ENCODE measurements at places on chromosomes 2 and 18.

DNA sequence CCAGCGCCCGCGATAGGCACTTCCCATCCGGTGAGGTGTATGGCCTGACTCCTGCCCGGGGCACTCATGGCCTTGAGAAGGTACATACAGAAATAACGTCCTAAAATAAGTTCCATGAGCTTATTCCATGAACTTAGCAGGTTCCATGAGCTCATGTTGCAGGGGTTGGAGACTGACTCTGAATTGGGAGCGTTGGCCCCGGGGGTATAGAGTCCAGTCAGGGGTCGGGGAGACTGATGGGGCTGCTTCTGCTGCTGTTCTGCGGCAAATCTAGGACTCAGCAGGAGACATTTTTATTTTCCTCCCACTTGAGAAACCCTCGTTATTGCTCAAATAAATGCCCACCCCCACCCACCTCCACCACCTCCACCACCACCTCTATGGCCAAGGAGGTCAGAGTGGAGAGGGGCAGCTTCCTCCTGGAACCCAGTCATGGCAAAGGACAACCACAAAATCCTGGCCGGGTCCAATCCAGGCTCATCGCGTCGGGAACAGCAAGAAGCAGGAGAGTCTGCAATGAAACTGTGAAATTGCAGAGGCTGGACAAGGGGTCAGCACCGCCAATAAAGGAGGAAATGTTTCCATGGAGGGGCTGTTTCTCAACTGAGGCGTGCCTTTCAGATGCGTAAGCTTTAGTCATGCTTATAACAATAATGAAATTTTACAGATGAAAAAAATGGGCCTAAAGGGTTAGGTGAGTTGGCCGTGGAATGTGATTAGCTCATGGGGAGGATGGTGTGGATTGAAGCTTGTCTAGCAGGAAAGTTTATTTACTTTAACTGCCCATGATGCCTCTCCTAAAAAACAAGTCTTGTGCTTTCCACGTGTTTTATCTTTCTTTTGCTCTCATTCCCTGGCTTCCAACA, 136.6 kb upstream of the ALKAL2 start:
- no peak for DNase-seq

GRCh38 chr18:79902075-79902474, 49.4 kb downstream of the SLC66A2 start:
- DNase-seq: no peak

DNA sequence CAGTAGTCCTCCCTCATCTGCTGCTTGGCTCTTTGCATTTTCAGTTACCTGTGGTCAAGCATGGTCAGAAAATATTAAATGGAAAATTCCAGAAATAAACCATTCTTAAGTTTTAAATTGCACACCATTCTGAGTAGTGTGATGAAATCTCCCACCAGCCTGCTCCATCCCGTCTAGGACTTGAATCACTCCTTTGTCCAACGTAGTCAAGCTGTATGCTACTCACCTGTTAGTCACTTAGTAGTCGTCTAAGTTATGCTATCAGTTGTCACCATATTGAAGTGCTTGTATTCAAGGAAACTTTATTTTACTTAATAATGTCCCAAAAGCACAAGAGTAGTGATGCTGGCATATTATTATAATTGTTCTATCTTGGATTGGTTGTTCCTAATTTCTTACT, 172.5 kb downstream of the FIGN start:
- DNase-seq: no peak

DNA sequence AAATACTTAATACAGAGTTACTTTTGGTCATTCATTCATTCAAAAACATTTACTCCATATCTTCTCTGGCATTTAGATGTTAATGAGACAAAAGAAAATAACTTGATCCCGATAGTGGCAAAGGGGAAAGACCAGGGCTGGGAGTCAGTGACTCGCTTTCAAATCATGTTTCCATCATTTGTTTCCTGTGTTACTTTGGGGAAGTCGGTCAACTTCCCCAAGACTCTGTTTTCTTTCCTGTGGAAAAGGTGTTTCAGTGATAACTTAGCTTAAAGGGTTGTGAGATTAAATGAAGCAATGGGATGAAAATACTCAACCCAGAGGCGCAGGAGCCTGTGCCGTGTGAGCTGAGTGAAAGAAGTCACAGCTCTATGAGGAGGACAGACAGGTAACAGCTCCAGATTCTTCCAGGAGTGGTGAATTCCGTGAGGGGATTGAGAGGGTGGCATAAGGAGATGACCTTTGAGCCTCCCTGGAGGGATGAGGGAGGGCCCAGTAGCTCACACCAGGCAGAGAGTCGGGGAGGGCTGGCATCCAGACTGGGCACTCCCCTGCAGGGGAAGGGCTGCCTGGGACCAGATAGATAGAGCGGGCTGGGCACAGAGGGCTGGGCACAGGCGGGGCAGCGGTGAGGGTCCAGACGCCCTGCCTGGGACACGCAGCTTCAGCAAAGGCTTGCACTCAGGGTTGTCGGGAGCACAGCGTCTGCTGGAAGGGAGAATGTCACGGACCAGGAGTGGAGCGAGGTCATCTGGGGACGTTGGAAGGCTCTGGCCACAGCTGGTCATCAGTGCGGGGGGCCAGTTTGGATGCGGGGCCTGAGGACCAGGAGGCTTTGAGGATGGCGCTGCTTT, 70.1 kb downstream of the TSHZ1 start:
- DNase-seq: no peak

GRCh38 chr18:22398464-22398863, 19.3 kb downstream of the CTAGE1 start:
- no peak for DNase-seq

- no peak for DNase-seq
Measured at GRCh38 chr2:37873229-37873628, 51.9 kb upstream of the RMDN2 start.

- no peak for DNase-seq
Measured at GRCh38 chr18:77000527-77000926, 132.1 kb downstream of the MBP start.

- no peak for DNase-seq
Measured at GRCh38 chr18:59218018-59218417, 1.9 kb upstream of the GRP start.

DNA sequence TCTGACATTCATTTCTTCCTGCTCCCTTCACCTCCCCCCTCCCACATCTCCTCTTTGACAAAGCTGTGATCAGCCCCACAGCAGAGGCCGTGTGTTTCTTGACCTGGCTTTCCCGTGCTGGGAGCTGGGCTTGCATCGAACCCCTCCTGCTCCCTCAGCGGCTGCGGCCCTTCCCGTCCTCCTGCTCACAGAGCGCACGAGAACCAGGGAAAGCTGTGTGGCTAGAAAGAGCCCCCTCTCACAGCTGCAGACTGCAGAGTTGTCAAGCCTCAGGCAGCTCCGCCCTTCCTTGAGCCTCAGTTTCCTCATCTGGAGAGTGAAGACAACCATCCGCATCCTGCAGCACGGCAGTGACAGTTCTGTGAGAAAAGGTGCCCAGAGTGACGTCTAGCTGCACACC, 65.7 kb upstream of the GLI2 start:
- no peak for DNase-seq

DNA sequence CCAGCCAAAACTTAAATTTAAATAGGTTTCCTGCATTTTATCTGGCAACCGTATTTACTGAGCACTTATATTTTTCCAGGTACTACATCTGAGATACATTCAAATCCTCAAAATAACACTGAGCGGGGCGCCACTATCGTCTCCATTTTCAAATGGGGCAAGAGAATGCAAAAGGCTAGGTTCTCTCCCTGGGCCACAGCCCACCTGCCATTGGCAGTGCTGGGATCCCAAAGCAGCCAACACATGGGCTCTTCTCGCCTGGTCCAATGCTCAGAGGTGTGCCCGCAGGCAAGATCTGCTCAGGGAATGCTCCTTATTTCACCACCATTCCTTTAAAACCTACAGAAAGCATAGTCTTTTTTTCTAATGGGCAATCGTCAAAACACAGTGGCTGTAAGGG, 11.3 kb upstream of the ID2 start:
- peak; percentile 19 for DNase-seq

GRCh38 chr2:205535001-205535400, 147.3 kb upstream of the NRP2 start:
- DNase-seq: no peak

GRCh38 chr2:221423210-221423804, 148.8 kb downstream of the EPHA4 start:
- DNase-seq: no peak

DNA sequence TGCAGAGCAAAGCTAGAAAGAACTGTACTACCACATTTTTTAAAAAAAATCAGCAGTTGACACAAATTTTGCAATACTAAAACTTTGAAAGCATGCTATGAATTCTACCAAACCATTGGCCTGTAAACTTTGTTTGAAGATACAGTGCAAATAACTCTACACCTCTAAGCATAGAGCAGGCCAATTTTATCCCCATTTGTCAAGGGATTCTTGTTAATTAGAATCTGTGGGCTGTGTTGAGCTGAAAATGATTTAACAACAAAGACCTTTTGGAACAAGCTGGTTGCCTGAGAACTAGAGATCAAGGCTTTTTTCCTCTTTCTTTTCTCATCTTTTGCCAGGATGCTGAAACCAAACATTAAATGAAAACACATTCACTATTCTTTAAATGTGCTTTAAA, 886.0 kb upstream of the CDH2 start:
- DNase-seq: no peak

DNA sequence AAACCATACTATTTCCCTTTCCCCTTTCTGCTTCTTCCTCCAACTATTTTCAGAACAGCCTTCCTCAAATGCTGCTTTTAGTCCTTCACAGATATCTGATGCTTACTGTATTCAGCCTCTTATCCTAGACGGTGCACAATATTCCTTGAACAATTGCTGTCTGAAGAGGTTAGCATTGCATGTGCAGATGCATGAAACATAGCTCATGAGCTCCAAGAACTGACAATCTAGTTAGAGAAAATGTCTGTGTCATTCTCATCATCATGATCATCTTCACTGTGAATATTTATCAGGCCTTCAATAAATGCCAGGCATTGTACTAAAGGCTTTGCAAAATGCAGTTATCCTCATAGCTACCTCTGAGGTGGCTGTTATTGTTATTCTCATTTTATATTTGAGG, 190.7 kb downstream of the DNER start:
- DNase-seq: no peak

DNA sequence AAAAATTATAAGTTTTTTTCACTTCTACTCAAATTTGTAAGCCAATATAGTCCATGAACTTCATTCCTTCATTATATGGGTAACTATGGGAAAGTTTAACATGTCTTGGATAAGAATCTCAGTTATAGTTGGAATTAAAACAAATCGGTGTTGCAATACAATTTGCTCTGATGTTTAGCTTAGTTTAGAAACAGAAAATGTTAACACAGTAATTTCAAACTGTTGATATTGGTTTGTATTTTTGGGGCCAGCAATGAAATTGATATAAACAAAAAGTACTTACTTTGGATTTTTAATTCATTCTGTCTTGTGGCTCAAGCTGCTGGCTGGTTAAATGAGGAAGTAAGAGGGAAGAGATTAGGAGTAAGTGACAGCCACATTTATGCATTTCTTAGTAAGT, 368.5 kb upstream of the NT5C1B start:
- DNase-seq: no peak

- no peak for DNase-seq
Measured at GRCh38 chr2:10973766-10974165, 62.0 kb downstream of the KCNF1 start.

DNA sequence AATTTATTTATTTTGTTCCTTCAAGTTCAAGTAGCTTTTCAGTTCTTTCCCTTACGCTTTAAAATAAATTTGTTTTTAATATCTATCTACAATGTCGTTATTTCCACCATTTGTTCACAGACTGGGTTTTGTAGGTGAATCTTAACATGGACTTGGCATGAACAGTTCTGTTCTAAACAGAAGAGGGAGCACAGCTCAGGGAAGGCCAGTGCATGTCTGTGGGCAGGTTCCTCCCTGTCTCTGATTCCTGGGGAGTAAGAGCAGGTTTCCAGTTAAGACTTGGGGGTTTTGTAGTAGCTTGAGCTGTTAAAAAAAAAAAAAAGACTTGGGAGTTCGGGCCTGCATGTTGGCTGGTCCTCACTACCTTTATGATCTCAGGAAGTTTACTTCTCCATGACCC, 11.1 kb downstream of the TTL start:
- DNase-seq: no peak

DNA sequence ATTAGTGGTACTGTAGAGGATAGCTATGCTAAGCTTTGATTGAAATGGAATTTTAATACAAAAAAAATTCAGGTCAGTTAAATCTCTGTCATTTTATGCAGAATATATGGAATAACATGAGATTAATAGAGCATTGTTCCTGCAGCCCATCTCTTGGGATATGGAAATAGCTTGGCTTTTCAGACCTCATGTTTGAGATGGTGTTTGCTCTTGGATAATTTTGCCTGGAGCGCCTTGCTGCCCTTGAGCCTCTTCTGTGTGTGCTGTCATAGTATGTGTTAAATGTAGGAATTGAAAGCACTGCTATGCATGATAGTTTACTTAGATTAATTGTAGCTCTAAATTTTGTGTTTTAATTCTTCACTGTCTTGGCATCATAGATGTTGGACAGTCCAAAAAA, 27.7 kb downstream of the GALNT1 start:
- DNase-seq: no peak

- no peak for DNase-seq
Measured at GRCh38 chr2:54100772-54101171, 14.6 kb upstream of the ACYP2 start.

- DNase-seq: no peak
Measured at GRCh38 chr2:10659898-10660568, 29.7 kb downstream of the NOL10 start.

- no peak for DNase-seq
Measured at GRCh38 chr2:136767030-136767429, 1.7 kb downstream of the THSD7B start.

GRCh38 chr2:74147727-74148456, at the start of gene BOLA3:
Gene BOLA3 (minus strand): TSS chr2:74147912. CDS start chr2:74147874, 38 bp downstream.
- peak; percentile 94 for DNase-seq

- DNase-seq: no peak
Measured at GRCh38 chr2:167832868-167833287, 414.5 kb downstream of the STK39 start.

GRCh38 chr2:35790292-35790691, 565.3 kb upstream of the CRIM1 start:
- no peak for DNase-seq

DNA sequence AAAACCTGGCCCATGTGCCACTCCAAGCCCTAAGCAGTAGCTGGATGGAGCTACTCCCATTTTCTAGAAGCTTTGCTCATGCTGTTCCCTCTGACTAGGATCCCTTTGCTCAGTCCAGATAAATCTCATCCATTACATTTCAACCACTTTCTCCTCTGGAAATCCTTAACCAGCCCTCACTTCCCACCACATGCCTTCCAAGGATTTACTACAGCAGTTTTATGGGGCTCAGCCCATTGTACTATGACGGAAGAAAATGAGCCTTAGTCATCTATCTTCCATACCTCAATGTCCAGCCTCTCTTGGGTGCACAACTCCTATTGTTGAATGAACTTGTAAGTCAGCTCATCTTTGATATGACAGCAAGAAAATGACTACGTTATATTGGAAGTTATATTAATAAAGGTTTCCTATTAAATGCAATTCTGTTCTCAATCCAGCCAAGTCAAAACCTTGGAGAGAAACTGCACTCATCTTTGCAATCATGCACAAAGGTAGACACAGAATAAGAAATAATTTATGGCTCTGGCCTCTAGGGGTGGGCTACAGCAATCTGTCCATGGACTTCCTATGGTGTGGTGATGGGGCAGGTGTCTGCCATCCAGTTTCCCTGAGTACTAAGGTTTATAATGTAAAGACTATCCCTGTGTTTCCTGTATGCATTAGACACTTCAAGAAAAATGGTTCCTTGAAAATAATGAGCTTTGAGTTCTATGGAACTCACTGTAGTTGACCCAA, 3.4 kb downstream of the B4GALT6 start:
- DNase-seq: no peak
